ENCODE measurements at places on chromosomes 12 and 14.
A peak's percentile ranks its signal among the peaks of the same experiment; 100 is the strongest.

DNA sequence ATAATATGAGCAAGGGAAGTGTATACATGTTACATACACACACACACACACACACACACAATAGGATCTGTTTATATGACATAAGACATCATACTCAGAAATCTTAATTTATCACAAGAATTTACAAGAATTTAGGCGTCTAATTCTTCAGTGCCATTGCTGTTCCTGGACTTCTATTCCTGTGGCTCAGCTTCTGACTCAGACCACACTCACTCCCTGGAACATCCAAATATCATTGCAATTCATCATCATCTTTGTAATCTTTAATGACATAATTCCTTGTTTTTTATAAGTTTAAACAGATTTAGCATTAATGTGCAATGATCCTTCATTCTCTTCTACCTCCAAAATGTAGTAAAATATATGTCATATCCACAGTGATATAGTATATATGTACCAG lies 544.2 kb downstream of the FOXG1 start:
- DNase-seq, result peak; percentile 12

GRCh38 chr12:113819495-113819894 lies 146.6 kb downstream of the RBM19 start:
- DNase-seq, result no peak

- no peak for DNase-seq
These were observed 8.7 kb downstream of the MTERF2 start for GRCh38 chr12:106978035-106978800.

DNA sequence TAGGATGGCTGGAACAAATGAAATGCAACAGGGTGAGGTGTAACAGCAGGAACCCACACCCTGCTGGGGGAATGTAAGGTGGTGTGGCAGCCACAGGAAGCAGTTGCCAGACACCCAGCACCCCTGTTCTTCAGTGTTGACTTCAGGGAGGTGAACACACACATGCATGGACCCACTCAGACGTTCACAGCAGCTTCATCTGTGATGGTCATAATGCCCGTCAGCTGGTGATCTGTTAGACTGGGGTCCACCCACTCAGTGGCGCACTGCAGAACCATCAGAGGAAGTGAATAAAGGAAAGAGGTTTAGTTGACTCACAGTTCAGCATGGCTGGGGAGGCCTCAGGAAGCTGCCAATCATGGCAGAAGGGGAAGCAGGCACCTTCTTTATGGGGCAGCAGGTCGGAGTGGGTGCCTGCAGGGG lies 22.7 kb upstream of the TEX22 start:
- no peak for DNase-seq

DNA sequence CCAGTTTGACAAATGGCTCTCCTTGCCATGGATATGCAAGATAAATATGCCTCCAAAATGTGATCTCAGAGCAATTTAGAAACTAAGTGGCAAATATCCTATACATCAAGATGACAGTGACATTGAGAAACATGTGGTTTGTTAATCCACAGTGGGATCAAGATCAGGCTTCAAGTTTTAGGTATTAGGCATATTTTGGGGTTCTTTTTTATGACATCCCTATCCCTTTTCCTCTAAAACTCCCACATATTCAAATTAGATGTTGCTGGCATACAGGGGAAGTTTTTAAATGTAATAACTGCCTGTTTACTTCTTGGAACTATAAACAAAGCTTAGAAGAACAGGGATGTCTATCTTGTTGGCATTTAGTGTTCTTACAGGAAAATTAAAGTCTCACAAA lies 179.4 kb downstream of the CRADD start:
- no peak for DNase-seq

Data from HFF-Myc (cell line).